ENCODE measurements at places on chromosomes 7 and 10. TPM values are rescaled to one million over a fixed set of nuclear protein-coding genes. Genes with fewer than 3 reads are reported as not detected.

ZDHHC6 gene
- polyA plus RNA-seq: 37.9 TPM

RPEL1 gene
- not detected for polyA plus RNA-seq

CPA2 gene
- 0.21 TPM for polyA plus RNA-seq

SEMA4G gene
- 0.52 TPM for polyA plus RNA-seq

ZNF746 gene
- 6.1 TPM for polyA plus RNA-seq

CTAGE6 gene
- not detected for polyA plus RNA-seq

FFAR4 gene
- polyA plus RNA-seq: 0.02 TPM

All from spleen (tissue), 13 donors.